ENCODE measurements at places on chromosomes 6 and 20.

DNA sequence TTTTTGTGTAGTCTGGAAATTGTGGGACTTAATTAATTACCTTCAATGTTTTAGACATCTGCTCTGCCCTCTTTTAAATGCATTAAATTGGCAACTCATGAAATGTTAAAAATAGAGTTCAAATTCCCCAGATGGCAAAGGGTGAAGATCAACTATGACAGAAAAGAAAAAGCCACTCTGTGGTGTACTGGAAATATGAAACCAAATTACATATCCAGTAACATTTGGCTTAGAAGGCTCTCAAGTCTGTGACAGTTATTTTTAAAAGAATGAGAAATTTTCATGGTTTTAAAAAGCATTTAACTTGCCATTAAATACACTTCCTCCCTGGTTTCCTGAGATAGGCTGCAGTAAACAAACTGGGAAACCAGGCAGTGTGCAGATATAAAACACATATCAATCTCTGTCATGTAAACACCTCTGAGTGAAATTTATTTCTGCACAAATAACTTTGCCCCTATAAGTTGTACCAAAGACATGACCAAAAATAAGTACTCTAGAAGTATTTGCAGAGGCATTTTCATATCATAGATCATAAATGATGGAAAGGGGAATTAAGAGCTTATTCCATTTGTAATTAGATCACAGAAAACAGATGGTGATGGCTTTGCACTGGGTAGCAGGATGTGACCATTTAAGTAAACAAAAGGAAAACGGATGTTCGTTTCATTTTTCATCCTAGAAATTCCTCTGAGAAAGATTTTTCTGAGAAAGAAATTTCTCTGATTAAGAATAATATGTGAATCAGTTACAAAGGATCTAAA lies 360.1 kb downstream of the SAMD5 start:
- DNase-seq: no peak

- DNase-seq: no peak
These were observed 668.2 kb downstream of the DHX35 start for GRCh38 chr20:39630215-39630908.

GRCh38 chr20:2228926-2229325 lies 66.9 kb upstream of the TGM3 start:
- no peak for DNase-seq

- no peak for DNase-seq
These were observed 169.5 kb upstream of the BEND3 start for GRCh38 chr6:107284805-107285204.

GRCh38 chr6:134261766-134262165 lies 56.1 kb downstream of the SGK1 start:
- no peak for DNase-seq

DNA sequence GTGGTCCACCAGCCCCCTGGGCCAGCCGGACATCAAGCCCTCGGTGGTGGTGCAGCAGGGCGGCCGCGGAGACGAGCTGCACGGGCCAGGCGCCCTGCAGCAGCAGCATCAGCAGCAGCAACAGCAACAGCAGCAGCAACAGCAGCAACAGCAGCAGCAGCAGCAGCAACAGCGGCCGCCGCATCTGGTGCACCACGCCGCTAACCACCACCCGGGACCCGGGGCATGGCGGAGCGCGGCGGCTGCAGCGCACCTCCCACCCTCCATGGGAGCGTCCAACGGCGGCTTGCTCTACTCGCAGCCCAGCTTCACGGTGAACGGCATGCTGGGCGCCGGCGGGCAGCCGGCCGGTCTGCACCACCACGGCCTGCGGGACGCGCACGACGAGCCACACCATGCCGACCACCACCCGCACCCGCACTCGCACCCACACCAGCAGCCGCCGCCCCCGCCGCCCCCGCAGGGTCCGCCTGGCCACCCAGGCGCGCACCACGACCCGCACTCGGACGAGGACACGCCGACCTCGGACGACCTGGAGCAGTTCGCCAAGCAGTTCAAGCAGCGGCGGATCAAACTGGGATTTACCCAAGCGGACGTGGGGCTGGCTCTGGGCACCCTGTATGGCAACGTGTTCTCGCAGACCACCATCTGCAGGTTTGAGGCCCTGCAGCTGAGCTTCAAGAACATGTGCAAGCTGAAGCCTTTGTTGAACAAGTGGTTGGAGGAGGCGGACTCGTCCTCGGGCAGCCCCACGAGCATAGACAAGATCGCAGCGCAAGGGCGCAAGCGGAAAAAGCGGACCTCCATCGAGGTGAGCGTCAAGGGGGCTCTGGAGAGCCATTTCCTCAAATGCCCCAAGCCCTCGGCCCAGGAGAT lies 1.0 kb downstream of the POU3F2 start:
- no peak for DNase-seq

GRCh38 chr6:13392462-13392861 lies 64.1 kb upstream of the TBC1D7 start:
- no peak for DNase-seq

All from stimulated activated CD4-positive, alpha-beta T cell treated with anti-CD3 and anti-CD28 coated beads, Interleukin-4, amount 100 ng/mL, for 1 hour (primary cell).